Panc1 (cell line): ENCODE measurements at places on chromosomes 5 and 9.
A peak's percentile ranks its signal among the peaks of the same experiment; 100 is the strongest.

DNA sequence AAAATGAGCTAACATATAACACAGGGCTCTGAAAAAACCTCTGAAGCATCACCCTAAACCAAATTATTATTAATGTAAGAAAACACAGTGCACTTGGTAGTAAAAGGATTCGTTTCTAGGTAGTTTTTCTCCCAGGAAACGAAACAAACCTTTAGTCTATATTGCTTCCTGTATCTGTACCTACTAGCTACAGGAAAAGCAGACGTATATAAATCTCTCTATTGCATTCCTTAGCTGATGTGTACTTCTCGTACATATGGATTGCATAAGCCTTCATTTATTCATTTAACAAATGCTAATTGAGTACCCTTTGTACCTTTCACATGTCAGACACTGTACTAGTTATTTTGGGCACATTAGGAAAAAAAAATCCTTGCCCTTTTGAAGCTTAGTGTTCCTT lies 85.0 kb upstream of the RASA1 start:
- H3K4me1 ChIP-seq: no peaks in the 10 kb centered on the region
- no peak overlapping the region for H3K27ac ChIP-seq
- H3K36me3 ChIP-seq: no peaks in the 10 kb centered on the region
- no peaks in the 10 kb centered on the region for H3K27me3 ChIP-seq

DNA sequence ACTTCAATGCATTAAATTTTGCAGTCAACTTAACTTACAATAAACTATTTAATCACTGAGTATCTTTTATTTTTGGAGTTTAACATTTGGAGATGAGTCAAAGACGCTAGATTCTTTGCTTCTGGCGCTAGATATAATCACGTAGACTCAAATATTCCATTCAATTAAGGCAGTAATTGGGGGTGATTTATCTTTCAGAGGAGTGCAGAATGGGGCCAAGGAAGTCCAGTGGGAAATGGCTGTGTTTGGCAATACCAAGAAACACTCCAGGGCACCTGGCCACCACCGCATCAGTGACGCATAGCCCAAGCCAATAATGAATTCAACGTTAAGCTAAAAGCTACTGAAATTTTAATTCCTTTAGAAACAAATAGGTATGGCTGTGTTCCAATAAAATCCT lies 81.2 kb downstream of the PHAX start:
- H3K27me3 ChIP-seq: no peaks in the 10 kb centered on the region
- no peak for DNase-seq
- no peak overlapping the region for H3K27ac ChIP-seq
- no peaks in the 10 kb centered on the region for H3K36me3 ChIP-seq

- H3K27me3 ChIP-seq: no peaks in the 10 kb centered on the region
- H3K27ac ChIP-seq: peak overlapping the region; percentile 89
- no peaks in the 10 kb centered on the region for H3K36me3 ChIP-seq
- H3K4me1 ChIP-seq: peaks cover 54% of the 10 kb centered on the region
- DNase-seq: peak; percentile 98
Measured at GRCh38 chr5:73365301-73365853, 83.2 kb downstream of the FOXD1 start.

DNA sequence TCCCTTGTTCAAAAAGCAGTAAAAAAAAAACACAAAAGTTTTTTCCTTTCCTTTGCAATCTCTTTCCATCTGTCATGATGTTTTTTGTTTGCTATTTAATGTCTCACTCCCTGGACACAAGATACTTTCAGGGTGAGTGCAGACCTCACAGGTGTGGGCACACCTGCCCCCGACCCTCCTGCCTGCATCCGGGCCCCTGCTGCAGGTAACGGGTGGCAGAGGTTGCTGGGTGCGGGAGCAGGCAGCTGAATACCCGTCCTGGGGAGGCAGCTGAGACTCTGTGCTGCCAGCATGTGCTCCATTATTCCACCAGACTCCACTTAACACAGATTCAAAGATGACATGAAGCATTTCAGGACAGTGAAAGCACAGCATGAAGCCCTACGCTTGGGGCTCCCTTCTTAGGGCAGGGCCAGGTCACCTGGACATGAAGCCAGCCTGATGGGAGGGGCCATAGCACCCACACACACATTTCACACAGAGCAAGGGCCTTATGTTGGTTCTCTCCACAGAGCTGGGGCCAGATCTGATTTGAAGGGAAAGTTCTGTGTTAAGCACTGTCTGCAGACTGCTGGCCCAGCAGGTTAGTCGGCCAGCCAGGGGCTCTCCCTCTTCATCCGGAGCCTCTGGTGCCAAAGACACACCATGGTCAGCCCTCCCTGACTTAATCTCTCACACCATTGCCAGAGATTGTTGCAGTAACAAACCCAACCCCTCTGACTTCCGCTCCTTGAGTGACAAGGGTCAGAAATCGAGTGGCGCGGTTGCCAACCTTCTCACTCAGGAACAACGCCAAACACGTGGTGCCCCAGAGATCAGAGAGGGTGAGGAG lies 13.0 kb downstream of the NEK6 start:
- no peaks in the 10 kb centered on the region for H3K27me3 ChIP-seq
- H3K27ac ChIP-seq: peak overlapping the region; percentile 57; the same call in 1 of the 2 replicates
- H3K4me3 ChIP-seq: no peak overlapping the region

DNA sequence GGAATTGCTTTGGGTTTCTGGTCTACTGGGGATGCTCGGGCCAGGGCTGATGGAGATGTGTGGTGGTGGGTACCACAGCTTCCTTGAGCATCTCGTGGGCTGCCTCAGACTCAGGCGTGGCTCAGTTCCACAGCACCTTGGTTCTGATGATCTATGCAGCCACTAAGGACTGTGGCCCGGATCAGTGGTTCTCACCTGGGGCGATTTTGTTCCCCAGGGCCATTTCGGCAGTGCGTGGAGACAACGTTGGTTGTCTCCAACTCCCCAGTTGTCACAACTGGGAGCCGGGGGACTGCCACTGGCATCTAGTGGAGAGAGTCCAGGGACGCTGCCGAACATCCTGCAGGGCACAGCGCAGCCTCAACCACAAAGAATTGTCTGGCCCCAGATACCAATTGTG lies 47.7 kb downstream of the FGF18 start:
- no peaks in the 10 kb centered on the region for H3K4me1 ChIP-seq
- no peaks in the 10 kb centered on the region for H3K36me3 ChIP-seq
- DNase-seq: no peak
- no peak overlapping the region for H3K4me3 ChIP-seq
- H3K27ac ChIP-seq: no peak overlapping the region

DNA sequence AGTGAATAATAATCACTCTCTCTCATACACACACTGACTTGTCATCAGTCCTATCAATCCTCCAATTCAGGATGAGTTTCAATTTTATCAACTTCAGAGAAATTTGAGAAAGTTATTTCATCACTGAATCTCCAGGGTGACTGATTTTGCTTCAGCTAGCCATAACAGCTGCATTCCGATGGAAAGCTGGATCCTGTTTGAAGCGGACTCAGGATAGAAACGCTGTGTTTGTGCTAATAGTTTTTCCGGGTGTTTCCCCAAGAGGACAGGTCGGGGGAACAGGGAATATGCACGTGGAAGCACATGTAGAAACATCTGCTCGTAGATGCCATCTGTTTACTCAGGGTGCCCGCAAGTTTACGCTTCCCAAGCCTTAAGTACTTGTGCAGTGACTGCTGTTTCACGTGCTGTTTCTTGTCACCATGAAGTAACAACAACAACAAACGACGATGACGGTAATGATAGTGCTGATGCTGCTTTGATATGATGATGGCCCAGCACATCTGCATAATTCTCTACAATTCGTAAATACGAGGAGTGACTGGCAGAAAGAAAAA lies 263.7 kb upstream of the DAPK1 start:
- H3K27ac ChIP-seq: no peak overlapping the region
- H3K4me3 ChIP-seq: no peak overlapping the region
- H3K27me3 ChIP-seq: no peaks in the 10 kb centered on the region
- no peaks in the 10 kb centered on the region for H3K4me1 ChIP-seq
- H3K36me3 ChIP-seq: no peaks in the 10 kb centered on the region
